Activated naive CD4-positive, alpha-beta T cell (primary cell): ENCODE measurements at places on chromosomes 12 and 14.

DNA sequence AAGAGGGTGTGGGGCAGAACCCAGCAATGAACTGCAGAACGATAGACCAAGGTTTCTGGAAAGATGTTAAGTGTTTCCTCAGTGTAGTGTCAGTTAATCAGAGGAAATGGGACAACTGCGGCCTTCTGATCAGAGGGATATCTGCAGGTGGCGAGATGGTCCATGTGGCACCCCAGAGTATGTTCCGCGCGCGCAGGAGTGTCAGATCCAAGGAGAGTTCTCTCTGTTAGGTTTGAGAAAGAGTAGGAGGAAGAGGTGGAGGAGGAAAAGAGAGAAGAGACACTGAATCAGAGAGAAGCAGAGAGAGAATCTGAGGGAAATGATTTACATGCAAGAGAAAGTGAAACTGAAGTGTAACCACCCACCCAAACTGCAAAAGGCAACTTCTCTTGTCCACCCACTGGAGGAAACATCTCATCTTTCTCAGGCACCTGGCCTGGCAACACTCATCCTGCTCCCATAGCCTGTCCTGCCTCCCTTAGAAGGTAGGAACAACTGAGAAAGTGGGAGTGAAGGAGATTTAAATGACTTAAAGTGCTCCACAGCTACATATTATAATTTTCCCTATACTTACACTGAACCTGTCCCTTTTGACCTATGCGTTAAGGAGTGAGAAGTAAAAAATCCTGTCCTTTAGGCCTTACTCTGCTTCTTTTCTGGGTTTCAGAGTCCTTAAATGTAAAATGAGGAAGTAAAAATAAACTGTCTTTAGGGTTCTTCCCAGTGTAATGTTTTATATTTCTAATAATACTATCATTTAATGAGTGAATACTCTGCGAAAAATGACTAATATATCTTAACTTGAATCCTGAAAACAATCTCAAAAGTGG, 6.8 kb upstream of the TESPA1 start:
- DNase-seq, result no peak

GRCh38 chr14:87494010-87494409, 499.0 kb downstream of the GALC start:
- no peak for DNase-seq

GRCh38 chr12:132085291-132085635, 58.9 kb downstream of the DDX51 start:
- DNase-seq, result no peak

- no peak for DNase-seq
These were observed 411.6 kb upstream of the FBXO33 start for GRCh38 chr14:39843881-39844280.

DNA sequence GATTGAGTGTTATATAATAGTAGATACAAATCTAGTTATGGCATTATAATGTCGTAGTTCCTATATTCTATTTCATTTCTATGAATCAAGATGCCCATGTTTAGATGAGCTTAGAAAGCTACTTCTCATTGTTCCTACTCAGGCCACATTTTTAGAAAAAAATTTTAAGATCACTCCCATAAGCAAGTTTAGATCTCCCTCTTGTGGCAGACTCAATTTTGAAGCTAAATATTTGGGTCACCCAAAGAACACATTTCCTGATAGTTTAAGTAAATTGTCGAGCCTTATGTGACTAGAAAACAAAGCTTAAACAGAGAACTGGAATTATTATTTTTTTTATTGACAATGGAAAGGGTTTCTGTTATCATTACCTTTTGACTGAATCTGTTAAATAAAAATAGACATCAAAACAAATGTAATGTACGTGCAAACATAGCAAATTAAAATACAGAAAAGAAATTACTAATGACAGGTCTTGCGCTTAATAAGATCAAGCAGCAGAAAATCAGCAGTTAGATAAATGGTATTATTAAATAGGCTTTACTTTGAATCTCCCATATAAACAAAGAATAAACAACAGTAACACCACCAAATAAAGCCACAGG, 180.2 kb downstream of the ACSS3 start:
- DNase-seq, result no peak

GRCh38 chr14:105325716-105326567, 11.4 kb downstream of the PACS2 start:
- DNase-seq, result no peak

DNA sequence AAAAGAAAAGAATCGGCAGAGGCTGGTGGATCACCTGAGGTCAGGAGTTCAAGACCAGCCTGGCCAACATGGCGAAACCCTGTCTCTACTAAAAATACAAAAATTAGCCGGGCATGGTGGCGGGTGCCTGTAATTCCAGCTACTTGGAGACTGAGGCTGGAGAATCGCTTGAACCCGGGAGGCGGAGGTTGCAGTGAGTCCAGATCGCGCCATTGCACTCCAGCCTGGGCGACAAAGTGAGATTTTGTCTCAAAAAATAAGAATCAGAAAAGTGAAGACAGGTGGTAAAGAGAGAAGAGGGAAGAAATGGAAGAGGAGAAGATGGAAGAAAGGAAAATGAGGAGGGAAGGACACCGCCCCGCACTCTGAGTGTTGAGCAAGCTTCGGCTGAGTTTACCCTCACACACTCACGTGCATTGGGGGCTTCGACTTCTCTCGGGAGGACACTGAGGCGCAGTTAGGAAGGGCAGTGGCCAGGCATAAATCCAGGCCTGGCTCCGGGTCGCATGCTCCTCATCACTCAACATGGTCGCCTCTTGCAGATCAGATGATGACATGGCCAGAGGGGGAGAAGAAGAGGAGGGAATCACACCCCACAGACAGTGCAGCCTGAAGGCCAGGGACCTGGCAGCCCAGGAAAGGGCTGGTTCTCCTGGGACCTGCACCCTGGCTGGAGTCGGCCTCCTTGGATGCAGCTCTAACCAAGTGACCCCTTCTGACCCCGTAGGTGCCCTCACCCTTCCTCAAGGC, 61.1 kb downstream of the PRMT8 start:
- no peak for DNase-seq

DNA sequence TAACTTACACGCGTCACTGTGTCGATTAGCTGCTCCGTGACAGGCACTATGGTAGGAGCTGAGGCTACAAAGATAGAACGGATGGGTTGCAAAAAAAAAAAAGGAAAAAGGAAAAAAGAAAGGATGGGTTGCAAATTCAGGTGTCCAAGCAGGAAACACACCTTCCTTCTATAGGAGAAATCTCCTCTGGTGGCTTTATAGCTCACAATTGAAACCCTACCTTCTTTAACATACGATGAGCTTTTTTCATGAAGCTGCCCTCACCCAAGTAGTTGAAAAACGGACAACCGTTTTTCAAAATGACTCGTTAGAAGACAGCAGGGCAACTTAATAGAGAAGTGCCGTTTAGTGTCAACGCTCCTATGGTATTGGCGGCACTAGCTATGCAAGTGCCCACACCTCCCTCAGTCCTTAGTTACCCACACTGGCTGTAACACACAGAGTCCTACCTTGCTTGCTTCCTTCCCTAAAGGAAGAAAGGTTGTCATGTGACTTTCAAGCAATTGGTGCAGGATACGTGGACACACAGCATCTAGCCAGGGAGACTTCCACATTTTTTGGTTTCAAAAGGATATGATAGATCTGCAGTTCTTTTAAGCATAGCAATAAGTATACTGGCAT, 682 bp upstream of the TRIP11 start:
- no peak for DNase-seq

DNA sequence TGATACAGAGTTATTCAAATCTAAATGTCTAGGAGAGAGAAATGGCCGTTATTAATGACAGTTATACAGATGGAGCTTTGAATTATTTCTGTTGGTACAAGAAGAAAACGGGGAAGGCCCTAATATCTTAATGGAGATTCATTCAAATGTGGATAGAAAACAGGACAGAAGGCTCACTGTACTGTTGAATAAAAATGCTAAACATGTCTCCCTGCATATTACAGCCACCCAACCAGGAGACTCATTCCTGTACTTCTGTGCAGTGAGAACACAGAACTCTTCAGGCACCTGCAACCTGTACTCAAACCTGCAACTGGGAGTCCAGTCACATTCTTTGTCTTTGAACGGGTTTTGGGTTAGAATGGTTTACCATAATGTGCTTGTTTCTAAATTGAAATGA, 403.2 kb downstream of the DAD1 start:
- DNase-seq, result no peak

DNA sequence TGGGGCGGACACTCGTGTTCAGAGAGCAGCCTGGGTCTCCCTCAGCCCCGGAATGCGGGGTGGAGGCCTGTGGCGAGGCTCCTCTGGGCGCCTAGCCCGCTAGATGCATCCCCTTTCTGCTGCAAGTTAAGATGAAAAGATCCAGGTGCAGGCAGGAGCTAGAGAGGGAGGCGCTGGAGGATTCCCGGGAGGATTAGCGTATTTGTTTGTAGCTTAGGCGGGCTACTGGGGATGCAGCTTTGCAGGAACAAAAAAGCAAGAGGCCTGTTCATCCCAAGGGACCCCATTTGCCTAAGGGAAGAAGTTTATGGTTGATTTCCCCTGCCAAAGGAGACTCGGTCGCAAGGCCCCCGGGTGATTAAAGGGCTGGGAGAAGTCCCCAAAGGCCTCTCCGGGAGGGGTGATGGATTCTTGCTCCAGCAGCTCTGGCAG, 824 bp downstream of the CCDC177 start:
- no peak for DNase-seq

GRCh38 chr12:30286345-30286926, 409.2 kb downstream of the IPO8 start:
- no peak for DNase-seq

DNA sequence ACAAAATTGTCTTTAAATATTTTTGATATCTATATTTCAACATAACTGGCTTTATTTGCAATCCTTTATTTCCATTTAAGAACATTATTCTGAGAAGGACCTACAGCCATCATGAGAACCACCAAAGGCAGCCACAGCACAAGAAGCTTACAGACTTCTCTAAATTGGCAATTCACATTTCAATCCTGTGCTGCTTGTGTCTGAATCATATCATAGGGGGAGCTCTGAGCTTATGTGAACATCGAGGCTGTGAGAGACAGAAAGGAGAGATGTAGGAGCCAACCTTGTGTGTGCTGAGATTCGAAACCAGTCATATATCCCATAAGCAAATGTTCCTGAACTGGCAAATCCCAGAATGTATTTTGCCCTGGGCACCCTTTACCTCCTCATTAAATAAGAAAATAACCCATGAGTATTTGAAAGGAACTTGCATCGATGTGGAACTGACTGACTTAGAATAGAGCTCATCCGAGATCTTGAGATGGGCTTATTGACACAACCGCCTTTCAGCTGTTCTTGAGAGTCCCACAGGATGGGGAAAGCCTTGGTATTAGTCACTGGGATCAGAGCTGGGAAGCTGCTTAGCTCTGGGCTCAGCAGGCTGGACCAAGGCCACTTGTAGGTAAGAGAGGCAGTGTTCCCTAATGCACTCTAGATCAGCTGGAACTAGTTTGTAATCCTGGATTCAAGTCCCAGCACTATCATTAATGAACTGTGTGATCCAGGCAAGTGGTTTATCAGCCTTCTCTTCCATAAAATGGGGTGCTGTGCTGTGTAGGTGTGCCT, 329.8 kb downstream of the CACNA1C start:
- DNase-seq, result no peak

- DNase-seq, result no peak
These were observed 194.6 kb downstream of the ERC1 start for GRCh38 chr12:1185460-1186182.

- no peak for DNase-seq
These were observed 966.2 kb downstream of the NRXN3 start for GRCh38 chr14:79136071-79137044.

DNA sequence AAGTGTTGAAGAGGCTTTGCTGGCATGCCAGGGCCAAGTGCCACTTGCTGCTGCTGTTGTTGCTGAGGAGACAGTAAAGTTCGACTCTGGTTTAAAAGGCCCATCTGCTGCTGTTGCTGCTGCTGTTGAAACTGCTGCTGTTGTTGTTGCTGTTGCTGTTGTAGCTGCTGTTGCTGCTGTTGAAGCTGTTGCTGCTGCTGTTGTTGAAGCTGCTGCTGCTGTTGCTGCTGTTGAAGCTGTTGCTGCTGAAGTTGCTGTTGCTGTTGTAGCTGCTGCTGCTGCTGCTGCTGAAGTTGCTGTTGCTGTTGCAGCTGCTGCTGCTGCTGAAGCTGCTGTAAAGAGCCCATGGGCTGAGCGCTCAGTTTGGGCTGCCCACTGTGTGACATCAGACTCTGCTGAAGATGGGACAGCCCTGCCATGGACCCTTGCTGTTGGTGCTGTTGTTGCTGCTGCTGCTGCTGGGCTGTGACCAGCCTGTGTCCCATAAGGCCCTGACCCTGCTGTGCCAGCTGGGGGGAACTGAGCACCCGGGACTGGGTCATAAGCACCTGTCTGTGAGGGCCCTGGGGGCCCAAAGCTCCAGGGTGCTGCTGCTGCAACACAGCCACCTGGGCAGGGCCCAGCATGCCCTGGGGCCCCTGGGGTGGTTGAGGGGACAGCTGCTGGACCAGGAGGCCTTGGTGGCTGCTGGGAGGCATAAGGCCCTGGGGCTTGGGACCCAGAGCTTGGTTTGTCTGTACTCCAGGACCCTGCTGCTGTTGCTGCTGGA, 14.3 kb upstream of the PRKAG1 start:
- DNase-seq, result no peak

DNA sequence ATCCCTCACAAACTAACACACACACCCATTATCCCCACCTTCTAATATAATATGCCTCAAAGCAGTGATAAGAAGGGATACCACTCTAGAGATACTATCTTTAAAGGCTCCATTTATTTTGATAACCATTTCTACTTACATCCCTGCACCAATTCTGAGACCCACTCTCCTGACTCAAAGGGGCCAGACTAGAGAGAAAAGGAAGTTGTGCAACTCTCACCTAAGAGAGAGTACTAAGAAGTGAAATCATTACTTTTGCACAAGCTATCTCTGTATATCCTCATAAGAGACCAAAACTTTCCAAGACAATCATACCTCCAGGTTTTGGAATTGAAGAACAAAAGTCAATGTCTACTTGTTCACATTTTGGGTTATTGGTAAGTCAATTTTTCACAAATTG, 45.4 kb upstream of the USP15 start:
- DNase-seq, result no peak

DNA sequence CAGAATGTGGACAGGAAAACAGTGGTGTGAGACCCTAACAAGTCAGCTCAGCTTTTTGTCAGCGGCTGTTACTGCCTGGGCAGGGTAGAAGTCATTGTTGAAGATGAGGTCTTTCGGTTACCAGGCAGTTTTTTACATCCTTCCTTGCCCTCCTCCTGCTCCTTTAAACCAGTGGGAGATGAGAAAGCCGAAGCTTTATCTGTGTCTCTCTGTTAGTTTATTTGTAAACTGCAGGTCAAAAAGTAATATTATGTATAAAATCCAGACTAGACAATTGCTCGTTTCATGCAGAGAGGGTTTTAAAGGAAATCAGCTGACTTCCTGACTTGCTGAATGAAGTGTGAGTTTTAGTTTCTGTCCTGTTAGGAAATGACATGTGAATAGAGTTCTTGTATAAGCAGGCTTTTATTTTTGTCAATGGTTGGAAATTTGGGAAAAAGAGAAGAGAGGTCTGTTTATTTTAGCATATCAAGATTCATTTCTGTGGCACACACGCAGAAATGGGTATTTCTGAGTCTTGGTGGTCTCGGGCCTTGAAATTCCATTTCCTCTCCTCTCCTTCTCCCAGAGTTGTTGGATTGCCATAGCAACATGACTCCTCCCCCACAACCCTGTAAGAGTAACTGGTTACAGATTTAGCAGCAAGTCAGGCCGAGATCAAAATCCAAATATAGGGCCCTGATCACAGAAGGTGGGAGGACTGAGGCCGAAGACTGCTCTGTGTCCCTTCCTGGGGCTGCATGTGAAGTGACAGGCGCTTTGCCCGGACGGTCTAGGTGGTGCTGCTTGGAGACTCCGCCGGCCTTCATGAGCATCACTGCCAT, 60.8 kb downstream of the SAMD4A start:
- DNase-seq, result no peak

GRCh38 chr12:45289245-45290215, 73.6 kb downstream of the ANO6 start:
- DNase-seq, result no peak

- no peak for DNase-seq
These were observed 1.6 kb downstream of the PAPLN start for GRCh38 chr14:73238941-73239340.
